ENCODE measurements at places on chromosomes 4 and X. TPM values are rescaled to one million over a fixed set of nuclear protein-coding genes. Genes with fewer than 3 reads are reported as not detected.

DNA sequence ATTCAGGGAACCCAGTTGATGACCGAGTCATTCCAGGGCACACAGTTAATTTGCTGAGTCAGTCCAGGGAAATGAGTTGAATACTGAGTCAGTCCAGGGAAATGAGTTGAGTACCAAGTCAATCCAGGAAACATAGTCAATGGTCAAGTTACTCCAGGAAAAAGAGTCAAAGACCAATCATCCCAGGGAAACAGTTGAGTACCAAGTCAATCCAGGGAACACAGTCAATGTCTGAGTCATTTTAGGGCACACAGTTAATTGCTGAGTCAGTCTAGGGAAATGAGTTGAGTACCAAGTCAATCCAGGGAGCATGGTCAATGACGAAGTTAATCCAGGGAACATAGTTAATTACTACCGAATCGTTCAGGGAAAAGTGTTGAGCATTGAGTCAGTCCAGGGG is 754.4 kb downstream of the NLGN4X start:
- no peak overlapping the region for H3K4me3 ChIP-seq
- no peak overlapping the region for H3K27ac ChIP-seq
- no peaks in the 10 kb centered on the region for H3K36me3 ChIP-seq
- no peak for DNase-seq

DNA sequence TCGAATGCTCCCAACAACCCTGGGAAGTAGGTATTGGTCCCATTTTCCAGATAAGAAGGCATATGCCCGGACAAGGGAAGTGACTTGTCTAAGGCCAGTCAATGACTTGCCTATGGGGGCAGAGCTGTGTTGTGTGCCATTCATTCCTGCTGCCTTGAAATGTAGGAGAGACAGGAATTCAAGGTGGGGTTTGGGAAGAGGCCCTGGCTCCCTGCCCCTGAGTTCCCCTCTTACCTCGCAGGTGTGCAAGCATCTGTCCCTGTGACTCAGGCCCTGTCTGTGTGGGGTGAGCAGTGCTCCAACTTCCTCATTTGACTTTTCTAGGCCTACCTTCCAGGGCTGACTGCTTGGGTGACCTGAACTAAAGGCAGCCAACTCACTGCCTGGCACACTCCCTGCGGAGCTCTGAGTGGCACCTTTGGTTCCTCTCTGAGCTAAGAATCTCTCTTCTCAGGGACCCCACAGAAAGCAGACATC is 5.1 kb downstream of the EFNB1 start:
- no peaks in the 10 kb centered on the region for H3K27me3 ChIP-seq
- no peak for DNase-seq
- no peaks in the 10 kb centered on the region for H3K4me1 ChIP-seq
- peak overlapping the region; percentile 64 for H3K4me3 ChIP-seq
- peak overlapping the region; percentile 90 for H3K27ac ChIP-seq
- H3K36me3 ChIP-seq, result no peaks in the 10 kb centered on the region

- no peaks in the 10 kb centered on the region for H3K36me3 ChIP-seq
- H3K4me1 ChIP-seq, result no peaks in the 10 kb centered on the region
- no peak overlapping the region for H3K27ac ChIP-seq
- no peaks in the 10 kb centered on the region for H3K27me3 ChIP-seq
- no peak for DNase-seq
These were observed 181.1 kb upstream of the SMIM31 start for GRCh38 chr4:164572877-164573279.

- H3K27ac ChIP-seq, result no peak overlapping the region
- no peak for DNase-seq
- H3K36me3 ChIP-seq, result no peaks in the 10 kb centered on the region
- H3K27me3 ChIP-seq, result no peaks in the 10 kb centered on the region
- no peak overlapping the region for H3K4me3 ChIP-seq
- peaks cover 3% of the 10 kb centered on the region for H3K4me1 ChIP-seq
These were observed 171.8 kb downstream of the SOWAHB start for GRCh38 chr4:76726176-76726575.

DNA sequence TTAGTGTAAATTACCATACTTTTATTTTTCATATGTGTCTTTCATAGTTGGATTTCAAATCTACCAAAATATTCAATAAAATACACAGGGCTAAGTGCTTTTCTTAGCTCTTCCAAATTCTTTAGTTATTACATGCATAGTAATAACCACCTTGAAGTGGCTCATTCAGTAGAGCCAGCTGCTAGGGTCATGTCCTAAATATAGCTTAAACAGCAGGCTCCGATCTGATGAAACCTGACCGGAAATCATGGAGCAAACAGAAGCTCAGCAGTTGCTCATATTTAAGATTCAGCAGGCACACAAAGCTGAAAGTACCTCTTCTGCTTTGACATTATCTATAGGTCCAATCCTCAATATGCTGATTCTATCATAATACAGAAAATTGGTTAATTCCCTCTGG is 1470.4 kb downstream of the ADGRL3 start:
- no peaks in the 10 kb centered on the region for H3K4me1 ChIP-seq
- H3K4me3 ChIP-seq, result no peak overlapping the region
- no peak overlapping the region for H3K27ac ChIP-seq
- no peaks in the 10 kb centered on the region for H3K36me3 ChIP-seq

DNA sequence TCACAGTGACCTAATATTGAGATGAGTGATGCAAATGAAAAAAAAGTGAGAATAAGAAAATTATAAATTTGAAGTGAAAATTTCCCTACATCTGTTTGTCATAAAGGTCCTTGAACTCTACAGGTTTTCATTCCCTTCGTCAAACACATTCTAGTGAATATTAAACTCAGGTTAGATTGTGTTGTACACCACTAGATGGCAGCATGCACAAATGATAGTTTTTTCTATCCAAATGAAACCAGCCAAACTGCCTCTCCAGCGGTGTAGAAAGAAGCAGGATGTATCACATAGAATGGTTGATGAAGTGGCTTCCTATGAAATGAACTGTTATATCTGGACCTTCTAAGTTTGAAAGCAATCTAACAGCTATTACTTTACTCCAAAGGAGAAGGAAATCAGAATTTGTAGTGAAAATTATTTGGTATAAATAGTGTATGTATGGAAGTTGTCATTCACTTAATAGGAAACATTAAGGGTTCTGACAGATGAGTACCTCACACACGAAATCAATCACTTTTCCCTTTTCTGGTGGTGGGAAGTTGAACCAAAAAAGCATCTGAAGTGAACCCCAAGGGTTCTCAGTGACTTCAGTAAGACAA is 382.7 kb downstream of the UNC5C start:
- no peak overlapping the region for H3K4me3 ChIP-seq
- no peaks in the 10 kb centered on the region for H3K4me1 ChIP-seq
- H3K36me3 ChIP-seq, result no peaks in the 10 kb centered on the region
- H3K27ac ChIP-seq, result no peak overlapping the region
- H3K27me3 ChIP-seq, result no peaks in the 10 kb centered on the region

DNA sequence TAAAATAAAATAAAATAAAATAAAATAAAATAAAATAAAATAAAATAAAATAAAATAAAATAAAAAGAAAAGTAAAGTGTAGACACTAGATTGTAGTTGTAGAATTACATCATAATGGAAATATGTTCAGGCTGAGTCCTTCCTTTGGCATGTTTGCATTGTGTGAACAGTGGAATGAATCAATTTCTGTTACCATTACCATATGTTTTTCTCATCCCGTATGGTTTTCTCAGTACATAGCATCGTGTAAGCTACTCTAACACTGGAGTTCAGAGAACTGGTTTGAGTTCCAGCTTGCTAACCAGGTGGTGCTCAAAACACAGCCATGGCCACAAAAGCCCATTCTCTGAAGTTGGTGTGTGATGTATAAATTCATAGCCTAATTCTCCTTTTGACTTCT is 45.9 kb downstream of the USP11 start:
- DNase-seq, result no peak
- H3K27ac ChIP-seq, result no peak overlapping the region
- no peak overlapping the region for H3K4me3 ChIP-seq
- no peaks in the 10 kb centered on the region for H3K4me1 ChIP-seq
- no peaks in the 10 kb centered on the region for H3K27me3 ChIP-seq

- H3K4me3 ChIP-seq, result no peak overlapping the region
- peaks cover 37% of the 10 kb centered on the region for H3K36me3 ChIP-seq
These were observed 27.7 kb downstream of the WFS1 start for GRCh38 chr4:6297266-6297815.

DNA sequence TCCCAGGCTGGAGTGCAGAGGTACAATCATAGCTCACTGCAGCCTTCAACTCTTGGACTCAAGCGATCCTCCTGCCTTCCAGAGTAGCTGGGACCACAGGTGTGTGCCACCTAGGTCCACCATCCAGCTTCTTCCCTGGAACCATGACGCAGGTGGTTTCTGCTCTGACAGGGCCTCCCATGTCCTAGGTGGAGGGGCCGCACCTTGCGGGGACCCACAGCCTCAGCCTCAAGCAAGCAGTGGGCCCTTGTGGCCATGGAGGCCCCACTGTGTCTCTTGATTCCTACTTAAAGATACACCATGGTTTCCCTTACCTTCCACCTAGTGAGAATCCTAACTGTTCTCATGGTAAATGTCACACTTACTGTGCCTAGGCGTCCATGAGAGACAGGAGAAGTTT is 6.9 kb upstream of the GPR78 start:
- H3K27me3 ChIP-seq, result no peaks in the 10 kb centered on the region
- no peaks in the 10 kb centered on the region for H3K4me1 ChIP-seq
- H3K4me3 ChIP-seq, result no peak overlapping the region
- DNase-seq, result no peak

DNA sequence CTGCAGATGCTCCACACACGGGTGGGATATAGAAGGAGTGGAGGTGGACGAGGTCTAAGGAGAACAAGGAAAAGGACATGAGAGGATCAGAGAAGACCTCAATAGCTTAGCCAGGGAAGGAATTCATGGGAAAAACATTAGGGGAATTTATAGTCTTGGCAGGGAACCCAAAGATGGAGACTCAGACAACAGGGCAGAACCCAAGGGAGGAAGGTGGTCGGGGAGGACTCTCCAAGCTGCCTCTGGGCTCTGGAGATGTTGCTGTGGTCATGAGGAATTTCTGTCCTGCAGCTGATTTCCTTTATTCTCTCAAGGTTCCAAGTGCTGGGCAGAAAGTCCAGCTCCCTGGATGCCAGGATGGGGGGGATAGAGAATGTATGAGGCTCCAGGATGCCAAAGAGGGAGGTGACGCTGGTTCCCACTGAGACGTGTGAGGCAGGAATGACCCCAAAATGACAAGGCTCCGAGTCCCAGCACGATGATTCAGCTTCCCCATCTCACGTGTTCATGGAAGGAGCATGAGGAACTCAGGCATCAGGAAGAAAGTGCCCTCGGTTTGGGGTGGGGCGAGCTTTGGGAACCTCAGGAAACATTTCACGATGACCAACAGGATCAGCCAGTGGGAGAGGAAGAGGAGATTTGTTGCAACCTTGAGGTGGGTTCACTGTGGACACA is 57.0 kb upstream of the PPP2R3B start:
- no peaks in the 10 kb centered on the region for H3K27me3 ChIP-seq
- H3K36me3 ChIP-seq, result no peaks in the 10 kb centered on the region
- no peak for DNase-seq
- H3K27ac ChIP-seq, result no peak overlapping the region
- H3K4me3 ChIP-seq, result no peak overlapping the region

- H3K27ac ChIP-seq, result no peak overlapping the region
- no peaks in the 10 kb centered on the region for H3K27me3 ChIP-seq
- no peak for DNase-seq
These were observed 158.5 kb downstream of the SH3KBP1 start for GRCh38 chrX:19728915-19729314.

DNA sequence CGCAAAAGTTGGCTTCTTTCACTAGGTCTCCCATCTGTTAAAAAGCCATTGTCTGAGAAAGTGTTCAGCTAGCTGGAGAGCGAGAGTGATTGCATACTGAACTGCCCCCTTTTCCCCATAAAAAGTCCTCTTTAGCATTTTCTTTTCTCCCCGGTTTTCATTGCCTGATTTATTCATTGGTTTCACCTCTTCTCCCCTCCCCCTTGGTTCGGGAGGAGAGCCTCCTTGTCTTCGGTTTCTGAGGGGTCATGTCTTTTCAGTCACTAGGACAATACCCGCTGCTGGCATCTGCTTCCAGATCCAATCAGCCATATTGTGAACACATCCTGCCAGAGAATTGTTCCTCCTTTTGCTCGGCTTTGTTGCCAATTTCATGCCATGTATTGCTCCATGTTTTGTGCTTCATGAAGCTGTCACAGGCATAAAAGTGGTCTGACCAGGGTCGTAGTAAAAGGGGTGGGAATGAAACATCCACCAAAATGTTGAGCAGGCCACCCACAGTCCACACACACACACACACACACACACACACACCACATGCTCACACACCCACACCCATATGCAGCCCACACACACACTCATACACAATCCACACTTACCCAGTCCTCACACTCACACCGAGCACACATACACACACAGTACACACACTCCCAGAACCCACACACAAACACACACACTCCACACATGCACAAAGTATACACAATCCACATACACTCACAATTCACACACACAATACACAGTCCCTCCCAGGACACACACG is 136.0 kb downstream of the NKX6-1 start:
- no peaks in the 10 kb centered on the region for H3K4me1 ChIP-seq
- peak; percentile 5 for DNase-seq
- H3K36me3 ChIP-seq, result no peaks in the 10 kb centered on the region
- no peak overlapping the region for H3K27ac ChIP-seq
- no peak overlapping the region for H3K4me3 ChIP-seq

DNA sequence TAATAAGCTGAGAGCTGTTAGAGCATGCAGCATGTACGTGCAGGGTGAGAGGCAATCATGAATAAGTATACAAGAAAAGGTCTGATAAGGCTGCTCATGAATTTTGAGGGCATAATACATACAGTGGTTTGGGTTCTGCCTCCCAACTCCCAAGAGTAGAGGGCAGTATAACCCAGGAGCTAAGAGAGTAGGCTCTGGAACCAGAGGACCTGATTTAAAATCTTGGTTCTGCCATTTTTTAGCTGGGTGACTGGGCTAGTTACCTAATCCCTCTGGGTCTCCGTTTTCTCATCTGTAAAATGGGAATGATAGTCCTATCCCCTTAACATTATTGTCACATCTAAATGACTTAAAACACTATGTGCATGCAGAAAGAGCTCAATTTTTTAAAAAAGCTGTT is 85.3 kb downstream of the LNX1 start:
- H3K27ac ChIP-seq, result no peak overlapping the region
- H3K4me3 ChIP-seq, result no peak overlapping the region
- H3K4me1 ChIP-seq, result no peaks in the 10 kb centered on the region
- DNase-seq, result no peak
- H3K27me3 ChIP-seq, result no peaks in the 10 kb centered on the region

GRCh38 chrX:47644557-47645091 is 5.7 kb downstream of the ELK1 start:
- no peak for DNase-seq
- no peak overlapping the region for H3K27ac ChIP-seq
- peaks cover 3% of the 10 kb centered on the region for H3K4me1 ChIP-seq
- no peaks in the 10 kb centered on the region for H3K27me3 ChIP-seq
- H3K36me3 ChIP-seq, result no peaks in the 10 kb centered on the region
- no peak overlapping the region for H3K4me3 ChIP-seq

The RENBP gene
- total RNA-seq, result 45.8 TPM

The MAGEA11 gene
- total RNA-seq, result not detected

The SMIM43 gene
- total RNA-seq, result not detected

The QDPR gene
- total RNA-seq, result 25.1 TPM

The PLK4 gene
- total RNA-seq, result 1.3 TPM

The CT45A10 gene
- not detected for total RNA-seq
